ENCODE measurements at places on chromosomes 16 and 17. TPM values are rescaled to one million over a fixed set of nuclear protein-coding genes. Genes with fewer than 3 reads are reported as not detected.

HOXB5 gene
- 2.1 TPM for total RNA-seq

MPV17L gene
- 0.66 TPM for total RNA-seq

LITAFD gene
- not detected for total RNA-seq

PPM1E gene
- 0.50 TPM for total RNA-seq

DNA sequence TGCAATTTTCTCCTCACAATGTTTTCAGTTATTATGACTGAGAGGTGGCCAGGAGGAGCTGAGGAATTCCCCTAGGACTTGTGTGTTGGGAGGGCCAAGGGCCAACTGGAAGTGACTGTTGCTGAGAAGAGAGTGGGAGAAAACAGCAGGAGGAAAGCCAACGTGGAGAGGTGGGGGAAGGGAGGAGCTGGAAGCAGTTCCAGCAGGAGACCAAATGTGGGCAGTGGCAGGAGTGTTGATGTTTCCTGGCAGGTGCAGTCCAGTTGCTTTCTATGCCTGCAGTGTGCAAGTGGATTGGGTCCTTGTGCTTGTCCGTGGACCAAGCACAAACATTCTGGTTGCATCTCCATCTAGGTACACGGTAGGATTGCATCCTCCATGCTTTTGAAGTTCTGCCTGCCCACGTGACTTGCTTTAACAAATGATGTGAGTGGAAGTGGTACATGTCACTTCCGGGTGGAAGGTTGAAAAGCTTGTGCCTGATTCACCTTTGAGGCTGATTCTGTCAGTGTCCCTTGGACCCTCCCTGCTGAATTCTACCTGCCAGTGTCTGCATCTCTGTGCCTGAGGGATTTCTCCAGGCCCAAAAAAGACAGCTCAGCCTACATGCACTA, 54.7 kb upstream of the CRHR1 start:
- no peak for DNase-seq

- no peak for DNase-seq
Observed at GRCh38 chr16:75202069-75202590, 4.8 kb downstream of the CTRB2 start.

- DNase-seq, result peak; percentile 74
Observed at GRCh38 chr16:81523387-81524115, 78.9 kb downstream of the CMIP start.

- no peak for DNase-seq
Observed at GRCh38 chr17:10622617-10623485, 34.3 kb downstream of the MYH3 start.

GRCh38 chr17:82205720-82206508, 6.7 kb downstream of the CCDC57 start:
- peak; percentile 86 for DNase-seq

DNA sequence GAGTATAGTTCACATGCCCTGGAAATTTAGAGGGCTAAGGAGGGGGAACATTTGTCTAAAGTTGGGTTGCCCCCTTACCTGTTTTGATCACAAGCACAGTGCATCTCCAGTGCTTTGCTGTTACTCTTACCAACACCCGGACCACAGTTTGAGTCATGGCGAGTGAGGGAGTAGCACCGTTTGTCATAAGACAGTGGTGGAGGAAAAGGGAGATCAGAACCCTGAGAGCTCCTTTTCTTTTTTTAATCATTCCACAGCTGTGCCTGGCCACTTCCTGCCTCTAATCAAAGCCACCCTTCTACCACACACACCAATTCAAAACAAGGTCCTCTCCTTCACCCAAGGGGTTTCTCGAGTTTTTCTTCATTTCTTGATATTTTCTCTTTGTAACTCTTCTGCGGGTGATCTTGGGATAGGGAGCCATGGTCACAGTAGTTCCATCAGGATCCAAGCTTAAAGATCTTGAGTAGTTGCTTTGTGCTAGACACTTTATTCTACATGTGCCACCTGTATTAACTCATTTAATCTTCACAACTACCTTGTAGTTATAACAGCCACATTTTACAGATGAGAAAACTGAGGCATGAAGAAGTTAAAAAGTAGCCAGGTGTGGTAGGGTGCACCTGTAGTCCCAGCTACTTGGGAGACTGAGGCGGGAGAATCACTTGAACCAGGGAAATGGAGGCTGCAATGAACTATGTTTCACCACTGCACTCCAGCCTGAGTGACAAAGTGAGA, 5.0 kb upstream of the MYL4 start:
- no peak for DNase-seq

DNA sequence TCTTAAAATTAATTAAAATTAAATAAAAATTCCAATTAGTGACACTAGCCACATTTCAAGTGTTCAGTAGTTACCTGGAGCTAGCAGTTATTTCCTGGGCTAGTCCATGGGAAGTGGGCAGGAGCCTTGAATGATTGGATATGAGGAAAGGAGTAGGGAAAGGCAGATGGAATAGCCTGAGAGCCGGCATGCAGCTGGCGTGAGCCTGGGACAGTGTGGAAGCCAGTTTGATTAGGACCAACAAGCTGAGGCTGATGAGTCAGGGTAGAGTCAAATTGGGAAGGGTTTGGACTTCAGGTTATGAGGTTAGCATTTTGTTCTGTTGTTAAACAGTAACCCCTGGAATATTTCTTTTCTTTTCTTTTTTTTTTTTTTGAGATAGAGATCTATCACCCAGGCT, 15.3 kb upstream of the GNA13 start:
- peak; percentile 40 for DNase-seq

GRCh38 chr17:50258647-50259476, 15.4 kb upstream of the TMEM92 start:
- peak; percentile 74 for DNase-seq

DNA sequence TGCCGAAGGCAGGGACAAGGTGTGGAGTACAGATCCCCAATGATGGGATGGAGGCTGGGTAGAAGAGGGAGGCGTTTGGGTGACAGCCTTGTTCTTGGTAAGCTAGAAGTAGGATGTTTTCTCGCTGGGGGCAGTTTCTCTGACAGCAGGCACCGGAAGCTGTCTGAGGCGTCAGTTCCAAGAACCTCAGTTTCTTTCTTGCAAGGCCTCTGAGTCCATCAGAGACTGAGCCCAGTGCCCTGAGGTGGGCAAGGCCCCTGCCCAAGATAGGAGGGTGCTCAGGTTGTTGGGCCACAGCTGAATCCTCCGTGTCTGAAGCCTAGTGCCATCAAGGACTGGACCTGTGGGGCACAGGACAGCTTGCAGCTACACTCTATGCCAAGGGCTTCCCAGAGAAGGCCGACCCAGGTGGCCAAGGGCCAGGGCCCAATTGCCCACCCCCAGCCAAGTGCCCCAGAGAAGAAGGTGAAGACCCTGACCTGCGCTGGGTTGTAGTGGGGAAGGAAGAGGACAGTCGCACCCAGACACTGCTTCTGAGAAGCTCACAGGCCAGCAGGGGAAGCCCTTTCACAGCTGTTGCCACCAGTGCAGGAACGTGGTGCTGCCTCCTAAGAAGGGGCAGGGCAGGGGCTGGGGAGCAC, 13.1 kb downstream of the CYB5D2 start:
- DNase-seq, result no peak

DNA sequence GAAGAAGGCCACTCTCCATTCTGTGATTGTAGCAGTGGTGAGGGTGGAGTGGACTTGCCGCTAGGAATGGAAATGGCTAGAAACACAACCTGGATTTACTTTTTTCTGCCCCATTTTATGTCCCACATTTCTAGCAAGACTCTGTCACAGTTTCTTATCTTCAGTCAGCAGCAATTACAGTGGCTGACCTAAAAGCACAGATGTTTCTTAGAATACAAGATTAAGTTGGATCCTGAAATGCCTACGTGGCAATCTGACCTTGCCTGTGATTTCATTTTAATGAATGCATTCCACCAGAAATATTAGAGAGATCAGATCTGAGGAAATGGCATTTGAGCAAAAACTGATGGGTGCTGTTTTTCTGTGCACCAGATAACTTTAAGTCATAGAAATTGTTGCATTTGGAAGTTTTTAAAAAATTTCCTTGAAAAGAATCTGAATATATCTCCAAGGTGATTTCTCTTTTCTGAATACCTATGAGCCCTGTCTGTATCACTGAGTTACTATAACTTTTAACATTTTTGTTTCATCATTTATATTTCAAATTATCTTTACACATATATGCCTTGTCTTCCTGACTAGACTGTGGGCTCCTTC, 5.4 kb downstream of the HEATR3 start:
- DNase-seq, result no peak

DNA sequence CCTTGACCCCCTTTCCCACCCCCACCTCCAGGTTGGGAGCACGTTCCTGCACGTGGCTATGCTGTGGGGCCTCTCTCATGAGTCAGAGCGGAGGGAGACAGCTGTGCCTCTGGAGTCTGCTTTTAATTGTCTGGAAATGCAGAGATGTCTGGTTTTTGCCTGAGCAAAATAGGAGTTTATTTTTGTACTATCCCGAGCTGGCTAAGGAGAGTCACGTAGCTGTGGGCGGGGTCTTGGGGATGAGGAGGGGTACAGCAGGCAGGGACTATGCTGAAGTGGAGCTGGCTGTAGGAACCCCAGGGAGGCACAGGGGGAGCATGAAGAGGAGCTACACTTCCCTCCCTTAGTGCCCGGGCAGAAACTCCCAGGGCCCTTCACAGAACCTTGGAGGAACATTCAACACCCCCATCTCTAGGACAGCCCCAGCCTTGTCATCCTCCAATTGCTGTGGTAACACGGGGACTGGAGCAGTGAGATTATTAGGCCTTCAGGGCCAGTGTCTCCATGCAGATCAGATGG, 44.7 kb upstream of the LGALS9 start:
- DNase-seq, result no peak

DNA sequence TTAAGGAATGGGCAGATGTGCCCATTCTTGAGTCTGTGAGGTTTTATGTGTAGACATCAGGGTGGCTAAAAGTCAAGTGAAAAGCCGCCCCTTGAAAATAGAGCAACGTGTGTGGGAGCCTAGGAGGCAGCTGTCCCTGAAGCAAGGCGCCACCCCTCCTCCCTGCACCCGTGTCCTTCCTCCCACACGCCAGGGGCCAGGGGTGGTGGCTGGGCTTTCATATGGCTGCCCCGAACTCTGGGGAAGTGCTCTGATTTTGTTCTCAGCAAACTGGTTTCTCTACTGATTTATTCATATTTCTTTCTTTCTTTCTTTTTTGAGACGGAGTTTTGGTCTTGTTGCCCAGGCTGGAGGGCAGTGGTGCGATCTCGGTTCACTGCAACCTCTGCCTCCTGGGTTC, 4.7 kb downstream of the ZNF750 start:
- no peak for DNase-seq

GRCh38 chr16:22318690-22319358, 21.6 kb downstream of the POLR3E start:
- no peak for DNase-seq

DNA sequence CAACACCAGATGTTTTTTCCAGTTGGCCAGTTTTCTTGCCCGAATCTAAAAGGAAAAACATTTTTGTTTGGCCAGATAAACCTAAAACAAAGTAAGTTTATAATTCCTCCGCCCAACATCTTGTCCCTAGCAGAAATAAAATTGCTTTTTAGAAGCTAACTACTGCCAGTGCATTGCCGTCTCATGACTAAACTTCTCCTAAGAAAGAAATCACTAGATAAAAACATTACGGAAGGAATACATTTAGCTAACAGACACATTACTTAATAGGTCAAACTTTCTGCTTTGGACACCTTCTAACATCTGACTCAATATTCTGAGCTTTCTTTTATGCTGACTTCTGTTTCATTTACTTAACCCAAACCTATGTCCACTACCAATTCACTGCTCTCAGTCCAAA, 36.2 kb downstream of the FBXL20 start:
- peak; percentile 70 for DNase-seq

All from fibroblast of lung (primary cell).